ENCODE measurements at places on chromosomes 4 and X.

GRCh38 chr4:124061413-124061812 lies 651.1 kb downstream of the ANKRD50 start:
- peak; percentile 17 for DNase-seq

- DNase-seq = no peak
Measured at GRCh38 chr4:23789762-23790161, 100.1 kb downstream of the PPARGC1A start.

- no peak for DNase-seq
Measured at GRCh38 chr4:108519911-108520601, 100.3 kb upstream of the RPL34 start.

- no peak for DNase-seq
Measured at GRCh38 chrX:131827935-131828334, 195.2 kb upstream of the STK26 start.

- DNase-seq = peak; percentile 11
Measured at GRCh38 chr4:40055511-40055862, 1.2 kb upstream of the N4BP2 start.

- no peak for DNase-seq
Measured at GRCh38 chr4:123163501-123163900, 233.1 kb upstream of the SPRY1 start.

GRCh38 chrX:19800821-19801374 lies 86.5 kb downstream of the SH3KBP1 start:
- DNase-seq = no peak

GRCh38 chr4:26268246-26268645 lies 52.6 kb upstream of the RBPJ start:
- no peak for DNase-seq

GRCh38 chrX:72307646-72308051 lies 1.9 kb upstream of the CITED1 start:
- DNase-seq = no peak

DNA sequence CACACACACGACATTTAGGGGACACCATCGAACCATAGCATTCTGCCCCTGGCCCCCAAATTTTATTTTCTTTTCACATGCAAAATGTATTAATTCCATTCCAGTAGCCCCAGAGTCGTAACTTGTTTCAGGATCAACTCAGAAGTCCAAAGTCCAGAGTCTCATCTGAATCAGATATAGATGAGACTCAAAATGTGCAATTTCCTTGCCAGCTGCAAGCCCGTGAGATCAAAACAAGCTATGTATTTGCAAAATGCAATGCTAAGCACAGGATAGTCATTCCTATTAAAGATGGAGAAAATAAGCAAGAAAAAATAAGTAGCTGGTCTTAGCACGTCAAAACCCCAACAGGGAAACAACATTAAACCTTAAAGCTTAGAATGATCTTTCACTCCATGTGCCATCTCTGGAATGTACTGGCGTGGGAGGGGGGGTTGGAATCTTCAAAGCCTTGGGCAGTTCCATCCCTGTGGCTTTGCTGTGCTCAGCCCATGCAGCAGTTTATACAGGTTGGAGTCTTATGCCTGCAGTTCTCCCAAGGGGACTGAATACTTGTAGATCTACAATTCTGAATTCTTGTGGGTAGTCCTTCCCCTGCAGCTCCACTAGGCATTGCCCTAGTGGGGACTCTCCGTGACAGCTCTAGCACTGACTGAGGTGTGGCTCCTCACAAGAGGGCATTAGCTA lies 47.7 kb upstream of the SYTL5 start:
- no peak for DNase-seq

DNA sequence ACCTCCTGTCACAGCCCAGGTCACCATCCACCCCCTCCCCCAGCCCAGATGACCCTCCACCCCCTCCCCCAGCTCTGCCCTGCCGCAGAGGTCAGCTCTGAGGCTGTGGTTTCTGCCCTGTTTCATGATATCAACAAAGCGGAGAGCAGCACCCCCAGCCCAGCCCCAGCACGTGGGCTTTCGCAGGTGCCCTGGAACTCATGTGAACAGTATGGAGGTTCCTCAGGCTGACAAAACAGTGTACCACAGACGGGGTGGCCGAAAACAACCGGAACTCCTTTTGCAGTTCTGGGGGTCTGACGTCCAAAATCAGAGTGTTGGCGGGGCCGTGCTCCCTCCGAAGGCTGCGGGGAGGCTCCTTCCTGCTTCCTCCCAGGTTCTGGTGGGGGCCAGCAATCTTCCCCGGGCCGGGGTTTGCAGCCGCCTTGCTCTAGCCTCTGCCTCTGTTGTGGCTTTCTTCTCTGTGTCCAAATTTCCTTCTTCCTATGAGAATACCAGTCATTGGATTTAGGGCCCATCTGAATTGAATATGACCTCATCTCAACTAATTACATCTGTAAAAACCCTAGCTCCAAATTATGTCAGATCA lies 7.9 kb upstream of the PSAPL1 start:
- DNase-seq = peak; percentile 5

GRCh38 chr4:7984286-7984925 lies 44.7 kb upstream of the AFAP1 start:
- DNase-seq = no peak

DNA sequence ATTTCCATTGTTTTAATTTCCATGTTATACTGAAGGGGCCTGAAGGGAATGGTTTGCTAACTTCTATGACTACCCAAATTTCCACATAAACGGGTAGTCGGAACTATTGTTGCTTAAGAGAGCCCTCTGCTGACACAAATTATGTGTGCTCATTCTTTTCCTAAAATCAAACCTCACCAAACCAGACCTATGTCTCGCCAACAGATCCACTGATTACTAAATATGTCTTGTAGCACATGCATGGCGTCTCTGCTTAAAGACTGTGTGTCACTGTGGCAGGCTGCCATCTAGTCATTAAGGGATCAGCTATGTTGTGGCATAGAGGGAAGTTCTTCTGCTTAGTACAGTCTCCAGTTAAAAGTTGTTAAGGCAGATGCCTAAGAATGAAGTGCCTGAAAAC lies 25.1 kb downstream of the PIR start:
- no peak for DNase-seq

DNA sequence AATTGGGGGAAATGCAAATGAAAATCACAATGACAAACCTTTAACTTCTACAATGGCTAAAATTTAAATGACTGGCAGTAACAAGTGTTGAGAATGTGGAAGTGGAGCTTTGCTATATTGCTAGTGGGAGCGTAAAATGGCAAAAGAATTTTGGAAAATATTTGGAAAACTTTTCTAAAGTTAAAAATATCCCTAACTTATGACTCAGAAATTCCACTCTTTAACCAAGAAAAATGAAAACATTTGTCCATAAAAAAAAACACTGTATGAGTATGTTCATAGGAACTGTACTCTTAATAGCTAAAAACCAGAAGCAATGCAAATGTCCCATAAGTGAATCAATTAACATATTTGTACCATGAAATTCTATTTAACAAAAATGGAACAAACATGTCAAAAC lies 3.6 kb downstream of the TBCK start:
- no peak for DNase-seq

GRCh38 chrX:44915361-44915868 lies 42.4 kb downstream of the KDM6A start:
- DNase-seq = peak; percentile 56

GRCh38 chrX:150544222-150544787 lies 24.1 kb upstream of the MTM1 start:
- no peak for DNase-seq

DNA sequence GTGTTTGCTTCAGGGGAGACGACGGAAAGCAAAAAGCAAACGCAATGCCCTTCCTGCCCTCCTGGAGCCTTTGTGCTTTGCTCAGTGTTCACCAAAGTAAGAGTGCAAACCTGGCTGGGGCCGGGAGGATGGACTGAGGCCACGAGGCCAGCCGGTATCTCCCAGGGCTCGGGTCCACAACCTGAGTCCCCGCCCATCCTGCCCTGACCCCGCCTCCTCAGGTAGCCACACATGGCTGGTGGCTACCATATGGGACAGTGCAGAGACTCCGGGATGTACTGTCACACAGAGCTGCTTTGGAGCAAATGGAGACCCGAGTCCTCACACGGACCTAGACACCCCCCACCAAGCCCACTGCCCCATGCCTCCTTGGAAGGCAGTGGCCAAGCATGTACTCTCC lies 4.8 kb downstream of the ATP2B3 start:
- no peak for DNase-seq

- DNase-seq = no peak
Measured at GRCh38 chr4:77177199-77177598, 20.2 kb downstream of the CCNG2 start.

DNA sequence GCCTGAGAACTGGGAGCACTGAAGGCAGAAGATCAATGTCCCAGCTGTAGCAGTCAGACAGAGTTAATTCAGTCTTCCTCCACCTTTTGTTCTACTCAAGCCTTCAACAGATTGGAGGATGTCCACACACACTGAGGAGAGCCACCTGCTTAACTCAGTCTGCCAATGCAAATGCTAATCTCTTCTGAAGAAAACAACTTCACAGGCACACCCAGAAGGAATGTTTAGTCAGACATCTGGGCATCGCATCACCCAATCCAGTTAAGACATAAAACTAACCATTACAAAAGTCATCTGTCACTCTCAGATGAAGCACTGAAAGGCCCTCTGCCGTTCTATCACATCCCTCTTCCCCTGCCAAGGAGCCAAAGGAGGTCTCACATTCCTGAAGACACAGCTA lies 173.7 kb downstream of the CENPC start:
- no peak for DNase-seq

GRCh38 chr4:159129814-159130550 lies 27.1 kb downstream of the RAPGEF2 start:
- DNase-seq = no peak

GRCh38 chrX:100687546-100687945 lies 43.5 kb downstream of the SRPX2 start:
- no peak for DNase-seq

DNA sequence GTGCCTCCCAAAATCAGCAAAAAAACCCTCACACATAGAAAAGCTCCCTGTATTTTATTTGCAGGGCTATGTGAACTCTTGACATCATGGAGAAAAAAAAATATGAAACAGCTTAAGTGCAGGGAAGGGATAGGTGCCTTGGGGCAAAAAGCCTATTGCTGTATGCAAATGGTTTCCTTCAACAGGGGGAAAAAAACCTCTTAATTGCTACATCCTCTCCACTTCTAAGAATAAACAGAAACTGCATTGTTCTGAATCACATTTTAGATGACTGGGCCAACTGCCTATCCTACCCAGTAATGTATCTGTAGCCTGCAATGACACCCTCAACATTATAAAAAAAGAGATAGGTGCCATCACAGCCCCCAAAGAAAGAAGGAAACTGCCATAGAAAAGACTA lies 229.4 kb upstream of the GALNTL6 start:
- no peak for DNase-seq

GRCh38 chr4:6886886-6887285 lies 22.7 kb upstream of the TBC1D14 start:
- no peak for DNase-seq

- no peak for DNase-seq
Measured at GRCh38 chr4:35541146-35541887, 703.0 kb downstream of the ARAP2 start.

GRCh38 chr4:183863155-183863825 lies 41.8 kb upstream of the STOX2 start:
- no peak for DNase-seq

- no peak for DNase-seq
Measured at GRCh38 chr4:77079281-77079680, 3.5 kb upstream of the CCNI start.

GRCh38 chrX:149504226-149504914 lies 736 bp downstream of the IDS start:
- DNase-seq = no peak

DNA sequence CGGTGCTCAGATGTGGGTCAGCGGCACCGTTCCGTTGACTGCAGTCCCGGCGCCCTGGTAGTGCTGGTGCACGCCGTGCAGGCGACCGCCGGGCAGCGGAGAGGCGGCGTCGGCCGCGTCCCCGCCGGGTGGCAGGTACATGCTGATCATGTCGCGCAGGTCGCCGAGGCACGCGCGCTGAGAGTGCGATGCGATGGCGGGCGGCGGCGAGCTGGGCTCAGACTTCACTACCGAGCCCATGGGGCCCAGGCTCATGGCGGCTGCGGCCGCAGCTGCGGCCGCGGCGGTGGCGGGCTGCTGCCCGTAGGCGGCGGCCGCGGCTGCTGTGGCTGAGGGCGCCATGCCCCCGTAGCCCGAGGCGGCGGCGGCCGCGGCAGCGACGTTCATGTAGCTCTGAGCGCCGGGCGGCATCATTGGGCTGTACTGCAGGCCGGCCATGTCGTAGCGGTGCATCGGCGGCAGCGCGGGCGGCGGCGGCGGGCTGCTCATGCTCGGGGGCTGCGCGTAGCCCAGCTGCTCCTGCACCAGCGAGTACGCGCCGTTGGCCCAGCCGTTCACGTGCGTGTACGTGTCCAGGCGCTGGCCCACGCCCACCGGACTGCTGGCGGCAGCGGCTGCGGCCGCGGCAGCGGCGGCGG lies 1.0 kb downstream of the SOX3 start:
- DNase-seq = no peak

DNA sequence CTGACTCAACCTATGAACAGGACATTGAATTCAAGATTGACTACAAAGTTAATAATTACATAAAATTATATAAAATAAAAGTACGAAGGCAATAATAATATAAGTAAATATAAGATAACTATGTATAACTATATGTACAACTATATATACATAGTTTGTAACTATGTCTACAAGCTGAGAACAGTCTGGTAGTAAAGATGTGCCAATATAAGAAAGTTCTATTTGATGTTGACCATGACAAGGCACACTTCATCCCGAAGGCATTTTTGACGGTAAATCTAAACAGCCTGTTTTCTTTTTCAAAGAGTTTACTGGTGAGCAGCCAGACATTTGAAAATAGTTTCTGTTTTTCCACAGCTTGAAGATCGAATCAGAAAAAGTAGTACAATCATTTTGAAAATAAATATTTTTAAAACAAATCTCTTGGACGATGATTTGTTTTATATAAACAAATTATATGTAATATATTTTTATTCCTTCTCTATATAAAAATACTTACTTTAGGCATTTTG lies 112.9 kb downstream of the CEP44 start:
- no peak for DNase-seq

- DNase-seq = peak; percentile 68
Measured at GRCh38 chrX:1316527-1316926, 20.1 kb upstream of the IL3RA start.

DNA sequence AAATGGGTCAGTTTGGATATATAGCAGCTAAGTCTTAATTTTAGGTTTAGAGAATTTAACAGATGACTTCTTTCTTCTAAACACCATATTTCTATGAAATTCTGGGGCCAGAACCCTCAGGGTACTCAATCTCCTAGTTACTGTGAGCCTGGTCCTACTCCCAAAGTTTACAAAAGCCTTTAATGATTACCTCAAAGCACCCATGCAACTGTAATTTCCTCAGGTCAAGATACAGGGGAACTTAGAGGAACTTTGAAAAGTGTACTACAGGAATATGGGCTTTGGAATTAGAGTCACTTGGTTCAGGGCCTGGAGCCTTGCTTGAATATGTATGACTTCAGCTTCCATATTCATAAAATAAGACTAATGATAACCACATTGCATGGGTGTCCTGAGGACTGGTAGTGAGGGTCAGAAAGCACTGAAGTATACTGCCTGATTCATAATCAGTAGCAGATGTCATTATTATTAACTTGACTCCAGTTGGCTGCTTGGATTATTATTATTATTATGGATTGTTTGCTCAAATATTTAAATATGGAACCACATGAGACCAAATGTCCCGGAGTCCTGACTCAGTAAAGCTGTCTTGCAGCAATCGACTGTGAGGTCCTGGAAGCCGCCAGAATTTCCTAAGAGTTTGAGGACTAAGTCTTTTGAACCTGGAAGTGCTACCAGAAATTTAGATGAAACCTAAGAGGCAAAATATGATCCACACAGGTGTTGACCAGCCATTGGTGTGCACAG lies 2.0 kb upstream of the ADH7 start:
- no peak for DNase-seq

GRCh38 chr4:498328-498904 lies 540 bp downstream of the ZNF721 start:
- no peak for DNase-seq

All from CMK (cell line).